ENCODE measurements at places on chromosomes 1 and 21.

DNA sequence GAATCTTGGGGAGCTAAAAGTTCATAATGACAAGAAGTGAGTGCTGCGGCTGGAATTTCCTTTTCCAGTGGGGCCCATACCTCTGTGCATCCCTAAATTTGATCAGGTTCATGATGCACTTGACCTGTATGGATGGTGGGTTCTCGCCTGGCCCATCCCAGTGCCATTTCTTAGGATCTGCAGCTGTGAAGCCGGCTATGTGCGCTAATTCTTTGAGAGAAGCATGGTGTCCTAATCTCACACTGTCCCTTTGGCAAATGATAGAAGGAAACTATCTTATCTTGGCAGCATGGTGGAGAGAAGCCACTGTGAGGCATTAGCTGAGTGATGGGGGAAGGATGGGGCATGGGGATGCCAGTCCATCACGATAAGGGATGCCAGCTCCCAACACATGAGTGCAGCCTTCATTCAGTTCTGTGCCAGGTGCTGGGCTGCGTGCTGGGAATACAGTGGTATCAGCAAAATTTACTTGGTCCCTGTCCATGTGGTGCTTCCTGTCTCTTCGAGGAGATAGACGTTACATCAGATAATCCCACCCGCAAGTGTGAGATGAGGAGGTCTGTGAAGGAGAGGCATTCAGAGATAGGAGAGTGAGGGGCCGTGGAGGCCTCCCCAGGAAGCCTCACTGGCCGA lies 30.5 kb downstream of the STUM start:
- DNase-seq = no peak

- no peak for DNase-seq
Measured at GRCh38 chr1:96002969-96003964, 718.3 kb upstream of the PTBP2 start.

DNA sequence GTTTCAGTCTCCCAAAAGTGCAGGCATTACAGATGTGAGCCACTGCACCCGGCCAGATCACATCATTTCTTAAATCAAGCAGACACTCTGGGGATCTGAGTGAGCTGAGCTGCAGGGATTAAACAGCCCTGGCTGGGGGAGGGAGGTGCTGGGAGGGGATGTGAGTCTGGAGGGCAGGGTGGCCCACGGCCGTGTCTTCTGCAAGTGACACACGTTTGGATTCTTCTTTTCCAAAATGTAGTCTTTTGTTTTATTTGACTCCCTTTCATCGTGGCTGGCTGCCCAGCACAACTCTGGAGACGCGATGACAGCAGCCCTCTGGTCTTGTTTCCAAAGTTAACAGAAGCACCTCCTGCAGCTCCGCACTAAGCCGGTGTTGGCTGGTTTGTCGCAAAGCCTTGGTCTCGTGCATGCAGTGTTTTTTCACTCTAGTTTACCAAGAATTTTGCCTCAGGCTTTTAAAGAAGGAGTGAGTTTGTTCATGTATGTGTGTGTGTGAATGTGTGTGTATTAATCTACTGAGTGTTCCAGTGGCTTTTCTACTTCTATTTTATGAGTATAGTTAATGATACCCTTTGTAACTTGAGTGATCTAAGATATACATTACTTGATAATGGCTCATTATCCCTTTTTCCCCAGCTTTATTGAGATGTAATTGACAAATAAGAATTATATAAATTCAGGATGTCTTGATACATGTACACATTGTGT lies 2.8 kb upstream of the KRTAP10-5 start:
- no peak for DNase-seq

- DNase-seq = peak; percentile 72
Measured at GRCh38 chr1:16235944-16236510, 956 bp downstream of the CPLANE2 start.

DNA sequence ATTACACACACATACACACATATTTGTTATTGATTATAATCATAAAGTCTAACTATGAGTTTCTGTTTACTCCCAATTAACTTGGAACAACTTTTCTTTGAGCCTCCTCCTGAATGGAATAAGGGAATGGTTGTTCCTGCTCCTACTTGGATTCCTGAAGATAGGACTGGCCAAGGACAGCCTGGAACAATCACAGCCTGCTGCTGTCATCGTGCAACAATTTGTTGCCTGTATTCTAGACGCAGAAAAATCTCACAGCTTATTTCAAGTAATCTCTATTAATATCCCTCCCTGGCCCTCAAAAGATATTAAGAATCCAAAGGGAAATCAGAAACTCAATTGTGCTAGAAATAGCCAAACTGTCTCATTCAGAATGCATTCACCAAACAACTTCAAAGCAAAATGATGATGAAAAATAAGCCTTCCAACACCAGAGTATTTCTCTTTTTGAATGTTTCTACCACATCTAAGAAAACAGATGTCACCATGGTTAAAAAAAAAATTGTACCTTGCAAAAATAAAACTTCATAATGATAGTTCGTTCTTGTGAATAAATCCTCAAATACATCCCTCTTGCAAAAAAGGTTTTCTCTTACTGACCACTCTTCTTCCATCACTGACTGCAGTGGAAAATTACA lies 30.9 kb downstream of the RCAN1 start:
- DNase-seq = no peak

DNA sequence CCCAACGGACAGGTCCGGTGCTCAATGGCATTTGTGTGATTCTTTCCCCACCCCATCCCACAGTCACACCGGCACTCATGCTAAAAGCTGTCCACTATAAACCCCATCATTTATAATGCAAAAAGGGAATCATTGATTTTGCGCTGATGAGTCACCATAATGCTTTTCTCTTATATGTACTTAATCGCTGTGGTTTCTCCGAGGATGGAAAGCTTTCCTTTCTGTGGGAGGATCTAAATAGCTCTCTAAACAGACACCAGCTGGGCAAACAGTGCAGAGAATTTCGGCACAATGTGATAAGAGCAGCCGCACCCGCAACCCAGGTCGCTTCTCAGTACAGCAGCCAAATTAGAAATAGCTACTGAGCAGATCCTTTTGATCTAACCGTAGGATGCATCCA lies 85.6 kb downstream of the SETD4 start:
- no peak for DNase-seq

GRCh38 chr1:16918371-16918770 lies 3.4 kb upstream of the CROCC start:
- no peak for DNase-seq

- DNase-seq = no peak
Measured at GRCh38 chr1:27438621-27439061, 46.2 kb downstream of the GPR3 start.

GRCh38 chr1:32303997-32304622 lies 12.2 kb downstream of the HDAC1 start:
- DNase-seq = no peak

DNA sequence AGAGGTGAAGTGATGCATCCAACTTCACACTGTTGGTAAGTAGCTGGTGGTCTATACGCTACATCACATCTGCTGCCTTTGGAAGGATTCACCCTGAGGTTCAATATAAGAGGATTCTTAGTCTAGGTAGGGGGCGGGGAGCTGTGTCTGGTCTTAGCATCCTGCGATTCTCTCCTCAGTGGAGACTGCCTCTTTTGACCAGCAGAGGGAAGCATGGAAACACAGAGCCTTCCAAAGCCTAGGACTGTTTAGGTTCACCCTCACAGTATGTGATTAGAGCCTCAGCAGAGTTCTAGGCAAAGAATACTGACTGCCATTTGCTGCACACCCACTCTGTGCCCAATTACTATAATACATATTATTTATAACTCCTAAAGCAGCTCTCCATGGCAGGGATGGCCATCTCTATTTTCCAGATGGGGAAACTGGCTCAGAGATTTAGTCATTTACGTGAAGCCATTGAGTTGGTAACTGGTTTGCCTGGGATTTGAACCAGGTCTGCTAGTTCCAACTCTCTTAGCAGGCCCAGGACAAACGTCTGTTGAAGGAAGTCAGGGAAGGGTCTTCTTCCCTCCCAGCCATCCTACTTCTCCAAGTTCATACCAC lies 28.9 kb upstream of the EFCAB14 start:
- DNase-seq = no peak

GRCh38 chr1:63124666-63125191 lies 197.6 kb upstream of the FOXD3 start:
- peak; percentile 42 for DNase-seq

GRCh38 chr1:100730130-100730529 lies 10.6 kb downstream of the VCAM1 start:
- no peak for DNase-seq

DNA sequence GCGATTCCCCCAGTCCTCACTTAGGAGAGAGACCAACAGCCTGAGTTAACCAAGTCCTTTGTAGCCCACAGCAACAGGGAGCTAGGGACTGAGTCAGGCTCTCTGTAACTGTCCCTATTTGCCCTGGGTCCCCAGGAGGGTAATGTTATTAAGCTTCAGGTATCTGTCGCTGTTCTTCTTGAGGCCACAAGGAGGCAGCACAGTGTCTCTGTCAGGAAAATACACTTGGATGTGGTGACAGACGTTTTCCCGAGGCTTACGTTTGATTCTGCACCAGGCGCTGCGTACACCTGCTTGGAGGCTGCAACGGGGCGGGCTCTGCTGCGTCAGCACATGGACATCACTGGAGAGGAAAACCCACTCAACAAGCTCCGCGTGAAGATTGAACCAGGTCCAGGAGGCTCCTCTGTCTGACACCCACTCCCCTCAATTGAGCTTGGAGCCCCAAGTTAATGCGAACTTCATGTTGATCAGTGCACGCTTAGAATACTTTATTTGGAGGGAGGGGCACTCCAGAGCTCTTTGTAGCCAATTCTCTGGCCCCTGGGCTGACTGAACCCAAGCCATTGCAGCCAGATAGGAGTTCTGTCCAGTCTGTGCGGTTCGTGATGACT lies 10.7 kb upstream of the ELF3 start:
- peak; percentile 66 for DNase-seq

DNA sequence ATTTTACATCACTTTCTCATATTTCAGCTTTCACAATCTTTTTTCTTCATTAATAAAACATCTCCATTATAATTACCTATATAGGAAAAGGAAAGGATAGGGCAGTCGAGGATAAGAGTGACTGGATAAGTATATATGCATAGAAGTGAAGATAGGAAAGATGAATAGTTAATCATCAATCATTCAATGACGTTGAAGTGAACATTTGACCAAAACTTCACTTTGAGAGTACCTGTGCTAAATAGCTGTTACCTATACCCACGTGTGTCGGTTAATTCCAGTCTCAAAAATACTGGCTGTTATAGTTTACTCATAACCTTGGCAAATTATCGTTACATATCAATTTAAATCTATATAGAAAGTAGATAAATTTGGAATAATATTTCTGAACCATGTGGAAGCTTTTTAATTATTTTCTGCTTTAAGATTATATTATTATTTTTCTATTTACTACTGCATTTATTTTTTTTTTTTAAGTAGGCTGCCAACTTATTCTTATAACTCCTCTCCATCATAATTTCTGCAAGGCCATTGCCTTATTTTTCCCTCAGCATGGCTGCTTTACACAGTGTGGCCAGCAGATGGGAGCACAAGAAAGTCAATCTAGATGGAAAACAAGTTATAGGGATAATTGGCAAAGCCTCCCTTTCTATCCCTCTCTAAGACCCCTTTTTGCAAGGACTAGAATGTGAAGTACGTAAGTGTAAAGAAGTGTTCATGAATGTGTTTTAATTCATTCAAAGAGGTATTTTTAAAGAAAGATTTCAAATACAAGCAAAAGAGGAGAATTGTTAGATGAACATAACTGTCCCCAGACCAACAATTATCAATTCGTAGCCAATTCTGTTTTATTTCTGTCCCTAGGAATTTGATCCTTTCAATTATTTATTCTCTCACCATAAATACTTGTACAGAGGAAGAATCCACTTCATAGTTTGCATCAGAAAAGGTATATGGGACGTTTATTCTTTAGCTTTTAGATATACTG lies 290.4 kb downstream of the KCNT2 start:
- no peak for DNase-seq

- no peak for DNase-seq
Measured at GRCh38 chr1:73411479-73411878, 786.5 kb downstream of the LRRIQ3 start.

DNA sequence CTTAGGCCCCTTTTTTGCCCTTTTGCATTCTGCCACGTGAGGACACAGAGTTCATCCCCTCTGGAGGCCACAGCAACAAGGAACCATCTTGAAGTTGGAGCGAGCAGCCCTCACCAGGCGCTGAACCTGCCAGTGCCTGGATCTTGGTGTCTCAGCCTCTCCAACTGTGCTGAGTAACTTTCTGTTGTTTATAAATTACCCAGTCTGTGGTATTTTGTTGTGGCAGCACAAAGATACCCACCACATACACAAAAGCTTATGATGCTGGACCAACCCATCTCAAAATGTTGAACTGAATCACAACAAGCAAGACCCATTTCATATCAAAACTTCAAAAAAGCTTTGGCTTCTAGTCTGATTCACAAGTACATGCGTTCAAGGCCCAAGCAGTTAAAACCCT lies 649.9 kb downstream of the KIF26B start:
- no peak for DNase-seq

GRCh38 chr1:35707601-35708440 lies 10.9 kb downstream of the C1orf216 start:
- DNase-seq = peak; percentile 77

GRCh38 chr1:40385437-40386358 lies 12.2 kb downstream of the SMAP2 start:
- peak; percentile 68 for DNase-seq

DNA sequence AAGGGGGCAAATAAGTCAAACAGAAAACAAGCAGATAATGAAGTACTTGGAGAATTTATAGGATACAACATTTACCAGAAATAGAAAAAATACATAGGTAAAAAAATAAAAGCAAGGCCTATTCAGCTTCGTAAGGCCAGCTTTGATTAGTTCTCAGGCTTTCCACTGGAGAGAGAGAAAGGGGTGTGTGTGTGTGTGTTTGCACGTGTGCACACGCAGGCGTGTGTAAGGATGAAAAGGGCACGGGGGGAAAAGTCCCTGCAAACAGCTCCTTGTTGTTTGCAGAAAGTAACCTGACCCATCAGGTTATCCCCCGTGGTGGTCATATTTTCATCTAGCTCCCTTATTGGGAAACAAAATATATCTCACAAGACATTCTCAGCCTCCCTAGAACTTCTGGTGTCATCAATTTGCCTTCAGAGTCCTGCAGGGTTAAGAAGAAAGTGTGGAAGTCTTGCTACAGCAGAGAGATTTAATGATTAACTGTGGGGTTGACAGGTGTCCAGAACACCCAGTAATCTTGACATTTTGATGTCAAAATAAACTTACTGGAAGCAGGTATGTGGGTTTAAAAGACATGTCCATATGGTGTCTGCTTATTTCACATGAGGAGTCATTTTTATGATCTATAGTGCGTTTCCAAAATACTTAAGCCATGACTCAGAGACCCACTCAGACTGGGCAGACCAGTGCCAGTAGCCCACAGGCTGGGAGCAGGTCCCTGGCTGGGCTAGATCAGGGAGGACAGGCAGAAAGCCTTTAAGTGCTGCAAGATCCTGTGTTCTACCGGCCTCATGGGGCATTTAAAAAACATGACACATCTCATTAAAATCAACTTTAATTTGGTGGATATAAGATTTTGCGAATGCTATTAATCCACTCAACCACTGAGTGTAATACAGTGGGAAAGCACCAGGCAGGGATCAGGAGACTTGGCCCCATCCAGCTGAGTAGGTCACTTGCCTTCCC lies 487.6 kb upstream of the CAMK1G start:
- DNase-seq = no peak

Measured in GM20000 (cell line).